ENCODE measurements at places on chromosomes 1 and 21.

GRCh38 chr1:150152772-150153456, 3.2 kb downstream of the PLEKHO1 start:
- DNase-seq = no peak

DNA sequence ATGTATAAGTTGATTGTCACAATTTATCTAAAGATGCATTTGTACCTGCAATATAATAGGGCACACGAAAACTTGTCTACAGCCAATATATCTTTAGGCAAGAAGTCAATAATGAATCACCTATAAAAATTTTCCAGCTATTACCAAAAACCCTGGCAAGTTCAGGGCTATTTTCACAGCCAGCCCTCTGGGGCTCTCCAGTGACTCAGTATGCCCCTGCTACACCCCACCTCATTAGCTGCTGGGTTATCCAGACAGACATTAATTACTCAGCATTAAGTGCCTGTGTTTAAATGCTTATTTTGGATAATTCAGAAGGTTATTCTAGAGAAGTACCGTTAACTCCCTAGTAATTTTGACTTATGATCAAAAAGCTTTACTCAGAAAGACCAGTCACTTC, 220.2 kb downstream of the TBX15 start:
- DNase-seq = no peak

- no peak for DNase-seq
These were observed 1.3 kb downstream of the KMO start for GRCh38 chr1:241533326-241534115.

DNA sequence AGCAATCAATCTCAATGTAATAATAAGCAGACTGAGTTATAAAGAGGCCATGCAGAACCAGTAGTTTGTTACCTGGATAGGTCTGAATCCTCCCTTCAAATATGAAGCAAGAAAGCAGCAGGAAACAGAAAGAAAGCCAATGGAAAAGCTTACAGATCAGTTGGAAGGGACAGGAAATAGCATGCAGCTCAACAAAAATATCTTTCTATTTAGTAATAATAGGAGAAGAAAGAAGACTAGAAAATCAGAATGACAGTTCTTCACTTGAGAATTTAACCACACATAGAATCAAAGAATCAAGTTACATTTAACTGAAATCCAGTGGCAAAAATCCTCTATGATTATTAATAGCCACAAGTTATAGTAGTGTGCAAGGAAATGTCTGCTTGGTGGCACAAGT, 194.4 kb downstream of the EIF4G3 start:
- no peak for DNase-seq

DNA sequence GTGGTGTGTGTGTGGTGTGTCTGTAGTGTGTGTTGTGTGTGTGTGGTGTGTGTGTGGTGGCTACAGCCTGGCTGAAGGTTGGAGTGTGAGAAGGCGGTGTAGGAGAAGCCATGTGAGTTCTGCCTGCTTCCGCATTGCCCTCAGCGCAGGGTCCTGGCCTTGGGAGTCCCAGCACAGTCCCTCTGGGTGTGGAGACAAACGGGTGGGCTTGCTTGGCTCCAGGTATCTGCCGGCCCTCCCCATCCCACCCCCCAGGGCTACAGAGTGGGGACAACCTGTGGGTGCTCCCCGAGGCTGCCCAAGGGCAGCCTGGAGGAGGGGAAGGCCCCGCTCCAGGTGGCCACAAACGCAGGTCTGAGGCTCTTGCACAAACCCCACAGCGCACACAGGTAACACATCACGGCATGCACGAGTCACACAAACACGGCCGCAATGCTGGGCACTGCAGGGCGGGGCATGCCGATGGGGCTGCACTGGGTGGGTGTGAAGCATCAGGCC, 31.7 kb upstream of the ADARB1 start:
- DNase-seq = no peak

DNA sequence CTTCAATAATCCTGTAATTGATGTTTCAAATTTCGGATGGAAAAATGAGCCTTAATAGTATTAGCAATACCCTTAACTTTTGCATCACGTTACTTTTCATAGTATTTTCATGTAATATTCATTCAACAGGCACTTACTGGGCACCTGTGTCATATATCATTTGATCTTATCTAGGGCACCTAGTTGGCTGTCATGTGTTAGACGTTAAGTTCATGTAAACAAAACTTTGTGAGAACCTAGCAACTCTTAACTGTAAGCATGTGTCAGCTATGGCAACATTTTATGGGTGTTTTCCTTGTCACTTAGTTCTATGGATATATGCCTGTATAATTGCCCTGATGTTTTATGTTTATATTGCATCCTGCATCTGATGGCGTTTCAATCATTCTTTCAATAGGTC, 777 bp downstream of the LAMC2 start:
- DNase-seq = no peak

DNA sequence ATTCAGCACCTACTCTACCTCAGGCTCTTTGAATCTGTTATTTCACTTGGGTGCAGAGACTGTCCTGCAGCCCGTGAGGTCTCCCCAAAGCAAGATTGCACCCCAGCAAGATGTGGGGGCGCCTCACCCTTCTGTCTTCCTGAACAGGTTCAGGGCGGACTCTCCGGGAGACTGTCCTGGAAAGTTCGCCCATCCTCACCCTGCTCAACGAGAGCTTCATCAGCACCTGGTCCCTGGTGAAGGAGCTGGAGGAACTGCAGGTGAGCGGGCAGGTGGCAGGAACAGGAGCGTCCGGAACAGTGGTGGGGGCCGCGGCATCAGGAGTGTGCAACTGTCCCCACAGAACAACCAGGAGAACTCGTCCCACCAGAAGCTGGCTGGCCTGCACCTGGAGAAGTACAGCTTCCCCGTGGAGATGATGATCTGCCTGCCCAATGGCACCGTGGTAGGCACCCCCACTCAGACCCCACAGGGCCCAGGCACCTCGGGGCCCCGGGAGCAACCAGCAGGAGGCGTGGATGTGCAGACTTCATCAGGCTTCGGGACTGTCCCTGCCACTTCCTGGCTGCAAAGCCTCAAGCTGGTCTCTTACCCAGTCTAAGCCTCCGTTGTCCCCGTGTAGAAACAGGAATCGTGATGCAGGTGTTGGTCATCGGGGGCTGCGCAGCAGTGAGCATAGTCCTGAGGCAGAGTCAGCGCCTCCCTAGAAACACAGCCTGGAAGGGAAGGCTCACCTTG, 5.9 kb upstream of the MTFR1L start:
- DNase-seq = no peak

- DNase-seq = no peak
These were observed 122.5 kb upstream of the NCAM2 start for GRCh38 chr21:20875742-20876141.

- DNase-seq = no peak
These were observed 18.0 kb upstream of the MFSD2A start for GRCh38 chr1:39936724-39937491.

- no peak for DNase-seq
These were observed 20.9 kb upstream of the HSPA13 start for GRCh38 chr21:14403681-14404318.

DNA sequence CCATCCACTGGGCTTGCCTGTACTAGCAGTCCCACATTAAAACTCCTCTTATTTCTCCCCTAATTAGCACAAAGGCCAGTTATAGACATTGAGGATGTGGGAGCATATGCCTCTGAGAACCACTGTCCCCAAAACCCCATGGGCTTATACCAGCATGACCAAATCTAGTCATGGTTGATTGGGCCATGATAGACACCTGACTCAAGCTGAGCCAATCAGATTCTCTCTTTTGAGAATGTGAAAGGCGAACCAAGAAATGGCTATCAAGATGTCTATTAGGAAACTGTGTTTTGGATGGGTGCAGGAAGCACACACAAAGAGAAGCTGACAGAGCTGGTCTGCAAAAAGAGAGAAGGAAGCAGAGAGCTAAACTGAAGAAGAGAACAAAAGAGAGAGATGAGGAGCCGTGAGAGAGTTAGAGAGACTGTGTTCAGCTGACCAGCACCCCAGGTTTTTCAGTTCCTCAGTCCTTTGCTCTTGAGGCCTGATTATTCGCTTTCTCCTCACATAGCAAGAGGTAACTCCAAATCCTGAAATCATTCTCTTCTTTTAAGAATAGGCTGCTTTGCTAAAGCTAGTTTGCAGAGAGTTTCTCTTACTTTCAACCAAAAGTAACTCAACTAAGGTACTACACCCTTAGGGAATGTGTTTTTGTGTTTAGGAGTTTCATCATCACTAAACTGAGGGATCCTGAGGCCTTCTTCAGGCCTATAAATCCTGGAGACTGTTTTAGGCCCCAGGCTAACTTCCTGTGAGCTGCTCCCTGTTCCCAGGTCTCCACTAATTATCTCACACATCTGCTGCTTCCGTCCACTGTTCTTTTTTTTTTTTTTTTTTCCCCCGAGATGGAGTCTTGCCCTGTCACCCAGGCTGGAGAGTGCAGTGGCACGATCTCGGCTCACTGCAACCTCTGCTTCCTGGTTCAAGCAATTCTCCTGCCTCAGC, 7.9 kb upstream of the TIPRL start:
- no peak for DNase-seq

GRCh38 chr21:23009360-23009759, 2011.2 kb downstream of the NCAM2 start:
- no peak for DNase-seq

- no peak for DNase-seq
These were observed 8.9 kb downstream of the XKR8 start for GRCh38 chr1:27968692-27969091.

- DNase-seq = no peak
These were observed 152.0 kb downstream of the KAZN start for GRCh38 chr1:14750490-14750889.

- no peak for DNase-seq
These were observed 24.5 kb upstream of the KIRREL1 start for GRCh38 chr1:157968946-157969345.

DNA sequence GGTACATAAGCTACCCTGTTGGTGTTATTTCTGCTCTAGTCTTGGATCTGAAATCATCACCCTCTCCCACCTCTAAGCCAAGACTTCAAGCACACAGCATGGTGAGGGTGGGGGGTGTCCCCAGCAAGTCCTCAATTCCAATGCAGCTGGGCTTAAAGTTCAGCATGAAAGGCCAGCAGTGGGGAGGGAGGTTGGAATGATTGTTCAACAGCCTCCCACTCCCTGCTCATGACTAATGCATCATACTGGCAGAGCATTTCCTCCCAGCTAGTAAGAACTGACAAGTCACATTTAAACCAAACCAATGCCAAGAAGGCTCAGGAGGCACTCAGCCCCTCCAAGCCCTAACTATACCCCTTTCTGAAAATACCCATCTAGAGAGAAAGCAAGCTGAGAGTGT, 50.1 kb downstream of the TIAM1 start:
- DNase-seq = no peak

- DNase-seq = no peak
These were observed 8.1 kb downstream of the TOR3A start for GRCh38 chr1:179089827-179090482.
